Astrocyte of the hippocampus (primary cell): ENCODE measurements at places on chromosomes 6 and 20.

DNA sequence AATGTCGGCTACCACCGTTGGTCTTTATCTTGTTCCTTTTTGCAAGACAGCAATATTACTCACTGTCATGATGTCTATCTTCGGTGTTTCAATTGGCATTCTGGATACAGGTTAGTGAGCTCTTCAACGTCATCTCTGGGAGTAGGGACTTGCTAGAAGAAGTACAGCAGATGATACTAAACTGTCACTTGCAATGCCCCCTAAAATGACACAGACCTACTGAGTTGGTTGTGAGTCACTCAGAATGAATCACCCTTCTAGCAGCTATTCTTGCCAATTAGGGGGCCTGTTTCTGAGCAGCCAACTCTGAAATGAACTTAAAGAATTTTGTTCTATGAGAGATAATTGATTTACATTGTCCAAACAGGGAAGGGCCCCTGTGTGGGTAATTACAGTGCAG is 176.5 kb downstream of the SLC16A10 start:
- DNase-seq = peak; percentile 70

DNA sequence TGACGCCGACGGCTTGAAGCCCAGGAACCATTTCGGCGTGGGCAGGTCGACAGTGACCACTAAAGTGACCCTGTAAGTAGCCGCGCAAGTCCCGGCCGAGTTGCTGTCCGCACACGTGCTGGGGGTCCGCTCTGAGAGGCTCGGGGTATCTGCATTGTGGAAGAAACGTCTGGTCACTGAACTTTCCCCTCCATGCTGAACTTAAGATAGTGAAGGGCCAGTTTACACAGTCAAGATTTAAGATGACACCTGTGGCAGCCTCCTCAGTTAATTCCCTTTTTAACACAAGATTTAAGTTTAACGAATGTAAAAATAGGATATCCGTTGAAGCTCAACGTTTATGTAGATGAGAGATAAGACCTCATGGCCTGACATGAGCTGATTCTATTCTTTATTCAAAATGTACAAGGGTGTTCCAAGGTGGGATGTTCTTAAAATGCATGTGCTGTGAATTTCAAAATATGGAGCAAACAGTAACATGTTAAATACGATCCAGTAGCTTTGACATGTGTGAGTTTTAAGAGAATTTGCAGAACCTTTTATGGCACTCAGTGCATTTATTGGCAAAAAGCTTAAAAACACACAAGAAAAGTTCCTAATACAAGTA is 116.2 kb downstream of the RTN4IP1 start:
- no peak for DNase-seq

DNA sequence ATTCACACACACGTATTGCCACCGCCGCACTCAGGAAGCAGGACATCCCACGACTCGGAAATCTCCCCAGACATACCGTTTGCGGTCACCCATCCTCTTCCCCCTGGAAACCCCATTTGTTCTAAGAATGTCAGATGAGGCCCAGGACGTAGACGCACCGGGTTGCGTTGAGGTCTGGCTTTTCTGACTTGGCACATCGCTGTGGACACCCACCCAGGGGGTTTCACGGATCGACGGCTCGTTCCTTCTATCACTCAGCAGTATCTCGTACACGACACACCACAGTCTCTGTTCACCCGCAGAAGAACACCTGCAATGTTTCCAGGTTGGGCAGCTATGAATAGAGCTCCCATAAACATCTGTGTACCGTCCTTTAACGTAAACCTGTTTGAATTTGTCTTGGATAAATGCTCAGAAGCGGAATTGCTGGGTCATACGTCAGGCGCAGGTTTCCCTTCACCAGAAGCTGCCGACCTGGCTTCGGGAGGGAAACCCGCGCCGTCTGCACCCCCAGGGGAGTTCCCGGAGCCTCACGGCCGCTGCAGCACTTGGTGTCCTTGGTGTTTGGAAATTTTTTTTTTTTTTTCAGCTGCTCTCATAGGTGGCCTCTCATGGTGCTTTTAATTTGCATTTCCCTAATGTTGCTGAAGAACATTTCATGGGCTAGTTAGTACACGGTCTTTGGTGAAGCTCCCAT is 9.3 kb upstream of the EEF1A2 start:
- no peak for DNase-seq

DNA sequence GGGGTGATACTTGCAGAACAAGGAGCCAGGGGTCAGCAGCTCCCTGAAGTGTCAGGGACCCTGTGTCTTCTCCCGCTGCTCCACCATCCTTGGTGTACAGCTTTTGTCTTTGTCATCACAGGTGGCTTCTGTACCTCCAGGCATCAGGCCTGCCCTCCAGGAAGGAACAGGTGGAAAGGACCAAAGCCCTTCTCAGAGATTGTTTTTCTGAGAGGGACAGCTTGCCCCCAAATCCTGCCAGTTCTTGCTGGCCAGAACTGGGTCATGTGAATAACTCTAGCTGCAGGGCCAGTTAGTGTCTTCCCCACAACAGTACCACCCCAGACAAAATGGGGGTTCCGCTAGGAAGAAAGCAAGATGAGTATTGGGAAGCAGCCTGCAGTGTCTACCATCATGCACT is 31.4 kb downstream of the SNPH start:
- no peak for DNase-seq

DNA sequence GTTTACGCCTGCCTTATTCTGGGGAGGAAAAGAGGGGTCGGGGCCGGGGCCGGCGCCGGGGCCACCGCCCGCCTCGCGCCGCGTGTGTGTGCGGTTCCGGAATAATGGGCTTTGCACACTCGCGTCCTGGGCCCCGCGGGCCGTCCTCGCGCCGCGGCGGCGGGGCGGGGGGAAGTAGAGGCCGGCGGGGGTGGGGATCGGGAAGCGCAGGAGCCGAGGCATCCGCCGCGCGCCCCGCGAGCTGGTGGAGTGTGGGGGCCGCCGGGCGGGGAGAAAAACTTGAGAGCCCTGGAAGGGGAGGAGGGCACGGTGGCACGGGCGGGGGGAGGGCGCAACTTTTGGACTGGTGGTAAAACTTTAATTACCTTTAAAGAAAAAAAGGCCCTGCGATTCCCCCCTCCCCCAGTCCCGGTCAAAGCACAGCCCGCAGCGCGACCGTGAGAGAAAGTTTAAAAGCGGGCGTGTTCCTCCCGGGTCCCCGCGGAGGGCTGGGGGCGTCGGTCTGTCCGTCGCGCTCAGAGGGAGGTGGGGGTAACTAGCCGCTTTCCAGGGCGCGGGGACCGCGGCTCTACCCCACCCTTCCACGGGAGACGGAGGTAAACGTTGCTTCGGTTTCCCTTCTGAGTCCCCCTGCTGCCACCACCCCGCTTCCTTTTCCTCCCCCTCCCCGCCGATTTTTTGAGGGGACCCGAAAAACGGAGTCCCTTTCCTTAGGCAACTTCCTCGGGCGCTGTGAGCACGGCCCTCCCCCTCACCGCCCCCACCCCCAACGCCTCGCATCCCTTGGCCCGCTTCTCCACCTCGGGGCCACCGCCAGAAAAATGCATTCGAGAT is 1.9 kb downstream of the L3MBTL3 start:
- DNase-seq = peak; percentile 44

- no peak for DNase-seq
Measured at GRCh38 chr6:42113936-42114636, 28.3 kb downstream of the C6orf132 start.

GRCh38 chr20:48631114-48632016 is 196.4 kb downstream of the PREX1 start:
- DNase-seq = peak; percentile 24

GRCh38 chr20:53045941-53046340 is 73.8 kb downstream of the TSHZ2 start:
- no peak for DNase-seq

DNA sequence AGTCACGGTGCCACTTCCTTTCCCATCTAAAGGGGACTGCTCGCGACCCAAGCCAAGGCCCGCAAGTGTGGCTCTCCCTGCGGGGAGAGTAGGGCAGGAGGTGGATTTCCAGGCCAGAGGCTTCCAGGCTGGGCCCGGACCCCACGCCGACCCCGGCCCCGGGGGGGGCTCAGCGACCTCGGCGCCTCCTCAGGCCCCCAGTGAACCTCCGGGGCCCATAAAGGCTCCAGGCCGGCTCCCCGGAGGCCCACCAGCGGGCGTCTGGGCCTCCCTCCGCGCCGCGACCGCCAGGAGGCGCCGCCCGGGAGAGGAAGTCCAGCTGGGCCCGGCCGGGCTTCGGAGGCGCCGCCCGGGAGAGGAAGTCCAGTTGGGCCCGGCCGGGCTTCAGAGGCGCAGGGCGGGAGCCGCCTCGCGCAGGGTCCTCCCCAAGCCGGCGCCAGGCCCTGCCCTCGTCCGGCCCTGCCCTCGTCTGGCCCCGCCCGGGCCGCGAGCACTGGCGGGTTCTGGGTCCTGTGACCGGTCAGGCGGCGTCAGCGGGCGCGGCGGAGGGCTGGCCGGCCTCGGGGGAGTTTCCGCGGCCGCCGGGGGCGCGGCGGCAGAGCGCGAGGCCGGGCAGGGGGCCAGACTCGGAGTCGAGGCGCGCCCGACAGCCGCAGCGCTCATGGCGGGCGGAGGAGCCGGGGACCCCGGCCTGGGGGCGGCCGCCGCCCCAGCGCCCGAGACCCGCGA is at the start of gene RAB32:
Gene RAB32, plus strand, starts transcription at position 623 of the 729 bp plus-strand sequence. Its CDS starts 39 bp downstream, at position 662.
- DNase-seq = peak; percentile 98

GRCh38 chr6:130779658-130780033 is 47.6 kb upstream of the SMLR1 start:
- DNase-seq = no peak

GRCh38 chr6:108363889-108364313 is 69.0 kb downstream of the AFG1L start:
- DNase-seq = peak; percentile 59

DNA sequence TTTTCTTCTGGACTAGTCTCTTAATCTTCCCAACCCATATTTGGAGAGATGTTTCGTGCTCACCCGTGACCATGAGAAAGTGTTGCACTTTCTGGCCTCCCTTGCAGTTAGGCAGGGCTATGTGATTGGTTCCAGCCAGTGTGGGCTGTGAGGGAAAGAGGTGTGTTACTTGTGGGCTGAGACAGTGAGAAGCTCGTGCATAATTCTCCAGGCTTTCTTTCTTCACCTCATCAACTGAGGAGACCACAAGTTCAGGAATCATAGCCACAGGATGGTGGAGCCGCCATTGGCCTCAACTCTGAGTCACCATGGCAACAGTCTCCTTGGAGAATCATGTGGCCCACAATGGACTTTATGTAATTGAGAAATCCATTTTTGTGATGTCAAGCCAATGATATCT is 57.5 kb upstream of the FUCA2 start:
- DNase-seq = peak; percentile 31

GRCh38 chr20:33172781-33173180 is 4.8 kb downstream of the BPIFA2 start:
- no peak for DNase-seq

DNA sequence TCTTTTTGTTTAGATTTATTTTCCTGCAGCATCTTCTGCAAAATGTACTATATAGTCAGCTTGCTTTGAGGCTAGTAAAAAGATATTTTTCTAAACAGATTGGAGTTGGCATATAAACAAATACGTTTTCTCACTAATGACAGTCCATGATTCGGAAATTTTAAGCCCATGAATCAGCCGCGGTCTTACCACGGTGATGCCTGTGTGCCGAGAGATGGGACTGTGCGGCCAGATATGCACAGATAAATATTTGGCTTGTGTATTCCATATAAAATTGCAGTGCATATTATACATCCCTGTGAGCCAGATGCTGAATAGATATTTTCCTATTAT is 3.2 kb downstream of the FOXC1 start:
- DNase-seq = peak; percentile 50

GRCh38 chr6:138293428-138294395 is 75.4 kb upstream of the PBOV1 start:
- peak; percentile 38 for DNase-seq

- no peak for DNase-seq
Measured at GRCh38 chr20:37364927-37365272, 19.0 kb downstream of the SRC start.

GRCh38 chr6:68628161-68628560 is 6.9 kb upstream of the ADGRB3 start:
- no peak for DNase-seq

DNA sequence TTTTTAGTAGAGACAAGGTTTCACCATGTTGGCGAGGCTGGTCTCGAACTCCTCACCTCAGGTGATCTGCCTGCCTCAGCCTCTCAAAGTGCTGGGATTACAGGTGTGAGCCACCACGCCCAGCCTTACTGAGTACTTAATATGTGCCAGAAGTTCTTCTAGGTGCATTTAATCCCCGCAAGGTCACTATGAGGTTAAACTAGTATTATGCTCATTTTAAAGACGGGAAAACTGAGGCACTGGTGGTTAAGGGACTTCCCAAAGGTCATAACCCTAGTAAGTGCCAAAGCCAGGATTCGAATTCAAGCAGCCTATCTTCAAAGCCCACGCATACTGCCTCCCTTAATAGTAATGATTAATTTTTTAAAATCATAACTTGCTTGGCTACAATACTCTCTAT is 674 bp upstream of the CCM2L start:
- no peak for DNase-seq

- no peak for DNase-seq
Measured at GRCh38 chr20:13238001-13238653, 17.1 kb downstream of the ISM1 start.

- DNase-seq = peak; percentile 8
Measured at GRCh38 chr6:116783852-116784251, 18.3 kb upstream of the FAM162B start.

DNA sequence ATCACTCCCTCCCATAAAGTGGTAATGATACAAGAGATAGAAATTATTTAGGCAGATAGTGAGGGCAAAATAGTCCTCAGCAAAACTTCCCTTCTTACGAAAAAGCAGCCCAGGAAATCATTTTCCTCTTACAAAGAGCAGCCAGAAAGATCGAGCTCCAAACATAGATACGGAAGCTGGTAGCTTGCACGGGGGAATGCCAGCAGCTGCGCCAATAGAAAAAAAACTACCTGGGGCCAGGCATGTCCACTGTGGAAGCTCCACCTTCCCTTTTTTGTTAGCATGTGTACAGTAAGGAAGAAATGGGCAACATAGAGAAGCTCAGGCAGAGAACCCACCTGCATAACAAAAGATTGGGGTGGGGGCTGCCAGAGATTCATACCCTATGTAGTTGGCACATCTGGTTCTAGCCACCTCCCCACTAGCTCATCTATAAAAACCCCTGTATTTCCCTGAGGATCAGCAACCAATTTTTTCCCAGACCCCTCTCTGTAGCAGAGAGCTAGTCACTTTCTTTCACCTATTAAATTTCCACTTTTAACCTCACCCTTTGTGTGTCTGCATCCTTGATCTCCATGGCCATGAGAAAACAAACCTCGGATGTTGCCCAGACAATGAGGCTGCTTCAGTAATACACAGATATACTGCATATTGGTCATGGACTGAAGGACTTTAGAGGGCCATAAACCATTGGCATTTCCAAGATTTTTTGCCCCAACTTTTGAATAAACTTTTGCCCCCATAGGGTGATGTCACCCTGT is 52.1 kb downstream of the SOD2 start:
- DNase-seq = no peak

GRCh38 chr20:64041040-64041780 is 5.2 kb downstream of the C20orf204 start:
- DNase-seq = no peak
